ENCODE measurements at places on chromosomes 3 and 15. TPM values are rescaled to one million over a fixed set of nuclear protein-coding genes. Genes with fewer than 3 reads are reported as not detected.

COL8A1 gene
- total RNA-seq: 30.9 TPM

SLC25A26 gene
- total RNA-seq: 15.9 TPM

- no peak for DNase-seq
These were observed 95.4 kb downstream of the LSM3 start for GRCh38 chr3:14273901-14274611.

DNA sequence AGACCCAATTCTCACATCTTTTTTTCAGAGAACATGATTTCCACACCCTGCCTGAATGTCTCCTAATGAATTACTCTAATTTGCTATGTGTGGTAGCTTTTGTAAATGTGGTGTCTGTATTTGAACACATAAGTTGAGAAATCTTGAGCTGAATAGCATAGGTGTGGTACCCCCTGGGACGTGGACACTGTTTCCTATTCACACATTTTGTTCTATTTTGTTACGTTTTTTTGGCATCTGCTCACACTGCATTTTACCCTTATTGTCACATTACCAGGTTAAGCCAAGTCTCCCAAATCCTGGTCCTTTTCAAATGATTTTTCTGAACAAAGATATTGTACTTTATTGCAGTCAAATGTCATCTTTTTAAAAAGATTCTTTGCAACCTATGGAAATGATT, 6.8 kb upstream of the MAPK6 start:
- DNase-seq: no peak
